Kasumi-1 (cell line): ENCODE measurements at places on chromosomes 1 and 21.

- DNase-seq = no peak
Observed at GRCh38 chr1:44220755-44221154, 7.5 kb downstream of the DMAP1 start.

DNA sequence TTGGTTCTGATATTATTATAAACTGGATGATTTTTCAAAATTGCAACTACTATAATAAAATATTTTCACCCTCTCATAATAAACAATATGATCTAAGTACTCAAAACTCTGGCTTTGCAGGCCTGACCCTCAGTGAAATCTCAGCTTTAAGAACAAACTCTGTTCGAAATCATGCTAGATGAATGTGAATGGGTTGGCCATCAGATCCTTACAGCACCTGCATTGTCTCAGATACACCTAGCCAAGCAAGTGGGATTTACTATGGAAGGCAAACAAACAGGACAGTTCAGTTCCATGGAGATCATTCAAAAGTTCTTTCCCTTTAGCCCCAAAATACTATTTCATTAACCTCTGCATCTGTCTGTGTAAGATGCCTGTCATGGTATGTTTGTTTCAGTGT lies 44.8 kb downstream of the STYXL2 start:
- no peak for DNase-seq

DNA sequence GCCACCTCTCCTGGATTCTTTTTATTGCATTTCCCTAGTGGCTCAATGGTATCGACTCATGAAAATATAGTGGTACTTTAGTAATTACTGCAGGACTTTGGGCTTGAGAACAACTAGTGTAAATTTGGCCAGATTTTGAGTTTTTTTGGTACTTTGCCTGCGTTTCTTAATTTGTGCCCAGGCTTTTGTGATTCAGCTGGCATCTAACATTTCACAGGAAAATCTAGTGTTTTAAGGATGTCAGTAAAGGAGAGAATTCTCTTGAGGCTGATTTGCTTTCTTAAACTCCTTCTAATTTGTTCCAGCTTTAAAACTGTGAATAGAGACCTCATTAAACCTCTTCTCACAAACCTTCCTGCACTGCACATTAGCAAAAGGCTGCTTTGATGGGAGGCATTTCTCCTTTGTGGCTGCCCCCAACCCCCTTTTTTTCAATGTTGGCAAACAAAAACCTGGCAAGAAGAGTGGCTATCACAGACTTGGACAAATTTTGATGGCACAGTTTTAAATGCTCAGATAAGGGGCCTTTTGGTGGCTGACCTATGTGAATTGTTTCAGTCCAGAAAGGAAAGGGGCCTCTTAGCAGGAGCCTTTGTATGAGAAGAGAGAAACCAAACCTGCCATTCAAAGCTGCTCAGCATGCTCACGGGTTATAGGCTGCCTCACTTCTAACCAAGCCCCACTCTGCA lies 113.4 kb upstream of the RAVER2 start:
- DNase-seq = no peak

DNA sequence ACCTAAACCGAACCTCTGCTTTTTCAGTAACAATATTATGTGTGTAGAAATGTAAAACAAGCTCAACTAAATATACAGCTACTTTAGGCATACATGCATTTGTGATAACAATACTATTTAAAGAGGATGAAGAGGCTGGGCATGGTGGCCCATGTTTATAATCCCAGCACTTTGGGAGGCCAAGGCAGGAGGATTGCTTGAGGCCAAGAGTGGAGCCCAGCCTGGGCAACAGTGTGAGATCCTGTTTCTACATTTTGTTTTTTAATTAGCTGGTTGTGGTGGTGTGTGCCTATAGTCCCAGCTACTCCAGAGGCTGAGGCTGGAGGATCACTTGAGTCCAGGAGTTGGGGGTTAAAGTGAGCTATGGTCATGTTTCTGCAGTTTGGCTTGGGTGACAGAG lies 73.6 kb upstream of the LYPLAL1 start:
- DNase-seq = no peak

DNA sequence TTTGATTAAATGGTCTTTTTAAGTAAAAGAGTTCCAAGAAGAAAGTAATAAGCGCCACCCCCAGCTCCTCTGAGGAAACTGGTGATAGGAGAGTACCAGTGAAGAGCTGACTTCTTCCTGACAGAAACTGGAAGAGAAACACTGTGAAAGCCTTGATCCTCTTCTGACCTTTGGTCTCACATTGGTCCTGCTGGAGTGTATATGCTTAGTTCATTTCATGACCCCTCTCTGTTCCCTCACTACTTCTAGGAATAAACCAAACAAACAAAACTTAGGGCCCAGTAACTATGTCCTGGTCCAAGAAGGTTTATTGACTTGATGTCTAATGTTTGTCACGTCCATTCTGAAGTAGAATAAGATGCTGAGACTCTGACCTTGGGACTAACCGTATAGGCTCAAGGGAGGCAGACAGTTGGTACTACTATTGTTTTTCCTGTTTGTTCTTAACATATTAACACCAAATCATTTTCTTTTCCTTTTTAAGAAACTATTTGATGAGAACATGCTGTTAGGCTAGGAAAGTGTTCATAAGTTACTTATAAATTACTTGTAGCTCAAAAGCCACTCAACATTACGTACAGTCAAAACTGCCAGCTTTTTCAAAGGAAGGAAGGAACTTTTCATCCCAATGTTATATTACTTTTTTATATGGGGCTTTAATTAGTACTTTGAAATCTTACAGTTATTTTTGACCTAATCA lies 57.9 kb downstream of the MIER1 start:
- no peak for DNase-seq

- no peak for DNase-seq
Observed at GRCh38 chr1:21182181-21182731, 5.6 kb upstream of the EIF4G3 start.

- DNase-seq = peak; percentile 76
Observed at GRCh38 chr1:26627954-26628353, 67.9 kb upstream of the ARID1A start.

- no peak for DNase-seq
Observed at GRCh38 chr1:210144736-210145135, 87.9 kb upstream of the SERTAD4 start.

GRCh38 chr1:94481473-94481933 lies 60.1 kb downstream of the F3 start:
- DNase-seq = peak; percentile 80

DNA sequence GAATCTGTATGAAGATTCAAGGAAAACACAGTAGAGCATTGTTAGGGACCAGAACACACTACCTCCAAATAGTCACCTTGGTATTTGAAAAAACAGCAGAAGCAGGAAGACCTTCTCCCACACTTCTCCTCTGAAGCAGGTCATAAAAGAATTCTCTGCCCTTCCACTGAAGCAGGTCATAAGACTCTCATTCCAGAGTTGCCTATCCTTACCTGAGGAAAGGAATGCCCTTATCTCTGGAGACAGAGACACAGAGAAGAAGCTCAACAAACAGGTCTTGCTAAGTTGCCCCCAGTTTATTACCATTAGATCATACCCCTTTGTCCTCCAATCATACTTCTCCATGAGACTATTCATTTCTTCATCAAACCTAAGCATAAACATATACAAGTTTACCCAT lies 225.8 kb upstream of the TNR start:
- no peak for DNase-seq

- DNase-seq = no peak
Observed at GRCh38 chr1:57678138-57678537, 254.3 kb upstream of the DAB1 start.

- DNase-seq = no peak
Observed at GRCh38 chr21:41478319-41479177, 29.4 kb downstream of the TMPRSS2 start.

DNA sequence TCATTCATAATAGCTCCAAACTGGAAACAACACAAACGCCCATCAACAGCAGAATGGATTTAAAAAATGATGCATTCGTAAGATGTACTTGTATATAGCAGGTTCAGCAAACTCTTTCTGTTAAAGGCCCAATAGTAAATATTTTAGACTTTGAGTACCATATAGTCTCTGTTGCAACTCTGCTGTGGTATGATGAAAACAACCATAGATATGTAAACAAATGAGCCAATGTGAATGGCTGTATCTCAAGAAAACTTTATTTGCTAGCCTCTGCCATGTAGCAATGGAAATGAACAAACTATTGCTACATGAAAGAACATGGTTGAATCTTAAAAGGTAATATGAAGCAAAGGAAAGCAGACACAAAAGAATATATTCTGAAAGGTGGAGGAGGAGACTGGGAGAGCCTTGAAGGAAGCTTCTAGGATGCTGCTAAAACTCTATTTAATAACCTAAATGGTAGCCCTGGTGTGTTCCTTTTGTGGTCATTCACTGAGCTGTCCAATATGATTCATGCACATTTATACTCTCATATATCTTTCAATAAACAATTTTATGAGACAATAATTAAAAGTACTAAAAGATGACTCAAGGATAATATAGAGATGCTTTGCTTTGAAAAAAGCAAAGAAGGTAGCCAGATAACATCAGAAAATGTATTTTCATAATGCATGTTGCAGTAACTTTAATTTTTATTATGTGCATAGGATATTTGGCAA lies 29.1 kb upstream of the FMO3 start:
- DNase-seq = no peak

DNA sequence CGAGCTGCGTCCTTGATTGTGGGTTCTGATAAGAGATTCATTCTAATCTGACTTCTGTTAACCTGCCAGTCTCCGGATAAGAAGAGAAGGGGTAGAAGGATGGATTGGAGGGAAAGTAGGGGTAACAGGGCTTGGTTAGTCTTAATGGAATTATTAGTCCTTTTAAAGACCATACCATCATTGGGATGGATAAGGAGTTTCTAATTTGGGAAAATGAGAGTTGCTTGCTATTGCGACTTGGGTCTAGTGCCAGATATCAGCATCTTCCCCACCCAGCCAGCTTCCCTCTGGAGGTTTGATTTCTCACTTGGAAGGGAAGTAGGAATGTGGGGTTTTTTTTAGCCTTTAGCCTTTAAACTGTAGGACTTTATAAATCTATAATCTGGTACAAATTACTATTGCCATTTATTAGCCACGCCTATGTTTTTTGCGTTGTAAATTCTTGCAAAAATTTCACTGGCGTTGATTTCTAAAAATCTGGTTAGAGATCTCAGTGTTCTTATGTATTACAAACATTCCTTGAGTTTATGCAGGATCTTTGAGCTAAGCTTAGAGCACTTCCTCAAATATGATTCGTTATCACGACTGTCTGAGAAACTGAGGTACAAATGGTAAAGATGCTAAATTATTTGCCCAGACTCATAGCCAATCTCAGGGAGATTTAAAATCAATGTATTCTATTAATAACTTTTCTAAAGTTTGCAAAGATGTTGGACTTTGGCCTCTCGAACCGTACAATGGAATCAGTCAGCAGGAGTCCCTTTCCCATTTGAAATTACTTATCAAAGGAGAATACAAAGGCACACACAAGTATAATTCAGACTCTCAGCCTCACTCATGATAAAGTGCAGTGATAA lies 1.3 kb downstream of the FAM20B start:
- DNase-seq = no peak

- DNase-seq = no peak
Observed at GRCh38 chr1:192573499-192573898, 2.1 kb upstream of the RGS1 start.

- DNase-seq = peak; percentile 48
Observed at GRCh38 chr1:43688594-43689000, 18.7 kb upstream of the ST3GAL3 start.

- no peak for DNase-seq
Observed at GRCh38 chr1:7329868-7330615, 441.1 kb upstream of the VAMP3 start.

- peak; percentile 43 for DNase-seq
Observed at GRCh38 chr1:226736908-226737818, 1.9 kb downstream of the ITPKB start.

DNA sequence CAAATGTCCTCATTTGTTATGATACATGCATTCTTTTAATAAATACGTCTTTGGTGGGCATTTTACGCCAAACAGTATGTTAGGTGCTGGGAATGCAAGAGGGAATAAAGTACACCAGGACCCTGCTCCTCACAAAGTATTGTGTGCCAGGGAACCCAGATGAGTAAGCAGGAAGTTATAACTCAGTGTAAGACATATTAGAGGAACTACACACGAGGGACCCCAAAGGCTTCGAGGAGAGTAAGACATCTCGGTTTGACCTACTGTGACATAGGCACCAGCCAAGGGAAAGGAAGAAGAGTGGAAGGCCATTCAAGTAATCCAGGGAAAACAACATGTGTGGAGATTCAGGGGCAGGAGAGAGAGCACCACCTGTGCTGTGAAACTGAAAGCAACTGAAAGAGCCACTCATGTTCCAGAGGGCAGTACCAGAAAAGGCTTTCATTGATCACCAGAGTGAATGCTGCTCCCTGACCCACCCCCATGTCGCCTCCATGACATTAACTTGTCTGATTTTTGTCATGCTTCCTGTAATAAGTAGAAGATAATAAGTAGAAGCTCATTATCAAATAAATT lies 542.5 kb upstream of the PKN2 start:
- DNase-seq = no peak

DNA sequence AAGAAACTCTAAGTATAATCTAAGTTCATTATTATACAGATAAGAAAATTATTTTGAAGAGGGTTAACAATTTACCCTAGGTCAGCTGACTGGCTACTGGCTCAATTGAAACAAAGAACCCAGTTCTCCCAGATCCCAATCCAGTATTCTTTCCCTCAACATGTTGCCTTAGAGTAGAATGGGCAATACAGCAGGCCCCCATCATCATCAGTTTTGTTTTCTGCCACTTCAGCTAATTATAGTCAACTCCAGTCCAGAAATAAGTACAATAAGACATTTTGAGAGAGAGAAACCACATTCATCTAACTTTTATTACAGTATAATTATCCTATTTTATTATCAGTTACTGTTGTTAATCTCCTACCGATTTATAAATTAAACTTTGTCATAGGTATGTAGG lies 241.2 kb downstream of the ASTN1 start:
- no peak for DNase-seq

- no peak for DNase-seq
Observed at GRCh38 chr1:228029281-228029680, 22.5 kb downstream of the WNT3A start.

- no peak for DNase-seq
Observed at GRCh38 chr21:9739240-9739639, 782.1 kb upstream of the TPTE start.

- DNase-seq = no peak
Observed at GRCh38 chr1:193794239-193794638, 607.8 kb upstream of the B3GALT2 start.

DNA sequence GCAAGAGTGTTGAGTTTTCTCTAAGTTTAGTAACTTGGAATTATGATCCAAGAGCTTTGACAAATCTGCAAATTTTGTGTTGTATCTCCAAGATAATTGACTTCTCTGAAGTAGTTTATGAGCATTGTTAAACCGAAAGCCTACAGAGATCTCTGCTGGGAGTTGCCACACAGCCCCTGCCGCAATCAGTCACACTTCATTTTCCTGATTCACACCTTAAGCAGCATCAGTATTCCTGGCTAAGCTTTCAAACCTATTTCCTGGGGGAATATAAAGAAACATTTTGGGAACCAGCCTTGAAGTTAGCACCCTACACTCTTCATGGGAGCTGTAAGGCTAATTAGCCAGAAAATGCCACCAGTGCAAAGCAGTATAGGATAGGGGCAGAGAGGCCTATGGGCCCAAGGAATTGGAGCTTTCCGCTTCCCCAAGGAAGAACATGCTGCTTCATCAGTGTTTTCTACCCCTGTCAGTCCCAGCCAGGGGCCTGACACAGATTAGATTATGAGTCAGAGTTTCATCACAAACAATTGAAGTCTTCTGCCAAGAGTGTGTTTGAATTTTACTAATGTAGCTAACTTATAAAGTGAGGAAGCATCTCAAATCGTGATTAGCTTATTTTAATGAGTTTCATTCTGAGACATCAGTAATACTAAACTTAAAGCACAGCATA lies 23.2 kb upstream of the CACYBP start:
- no peak for DNase-seq
